ENCODE measurements at places on chromosomes 5 and 9.

DNA sequence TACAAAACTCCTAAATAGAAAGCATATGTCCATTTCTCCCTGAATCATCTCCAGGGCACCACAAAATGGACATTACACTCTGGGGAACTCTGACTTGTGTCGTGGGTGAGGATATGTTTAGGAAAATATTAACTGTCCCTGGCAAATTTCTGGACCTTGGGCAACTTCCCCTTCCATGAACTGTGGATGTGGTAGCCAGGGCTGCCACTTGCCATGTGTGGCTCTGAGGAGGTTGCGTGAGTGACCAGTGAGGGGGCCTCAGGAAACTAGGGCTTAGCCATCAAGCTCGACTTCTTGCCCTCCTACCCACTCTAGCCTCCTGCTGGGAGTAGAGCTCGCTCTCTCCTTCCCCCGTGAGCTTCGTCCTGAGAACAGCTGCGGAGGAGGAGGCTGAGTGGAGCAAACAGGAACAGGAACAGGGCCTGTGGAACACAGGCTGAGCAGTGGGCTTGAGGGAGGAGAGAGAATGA, 13.8 kb upstream of the STC2 start:
- no peak for DNase-seq

- DNase-seq, result no peak
These were observed 13.4 kb downstream of the PCSK5 start for GRCh38 chr9:75903785-75904360.

- no peak for DNase-seq
These were observed 106.9 kb upstream of the ST8SIA4 start for GRCh38 chr5:101009758-101010519.

- peak; percentile 57 for DNase-seq
These were observed 95.3 kb downstream of the TTLL11 start for GRCh38 chr9:121997791-121998190.

GRCh38 chr5:95770830-95771708, 39.9 kb downstream of the RHOBTB3 start:
- DNase-seq, result no peak

DNA sequence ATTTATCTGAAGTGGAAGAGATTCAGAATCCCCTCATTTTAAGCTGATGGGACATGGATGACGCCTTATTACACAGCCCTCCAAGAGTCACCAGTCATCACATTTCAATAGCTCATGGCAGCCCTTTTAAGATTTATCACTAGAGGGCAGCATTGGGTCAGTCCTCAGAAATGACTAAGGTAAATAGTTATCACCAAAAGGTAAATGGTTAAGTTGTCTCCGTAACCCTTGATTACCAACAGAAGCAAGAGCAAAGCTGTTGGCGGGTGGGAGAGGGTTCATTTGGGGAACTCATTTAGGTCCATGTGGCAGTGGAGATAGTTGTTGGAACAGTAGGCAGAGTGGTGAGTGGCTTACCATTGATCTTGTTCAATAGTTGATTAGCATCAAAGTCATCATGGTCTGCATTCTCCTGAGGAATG, 12.0 kb upstream of the C9 start:
- DNase-seq, result no peak

- DNase-seq, result no peak
These were observed 147.0 kb downstream of the GABRG2 start for GRCh38 chr5:162214551-162214950.

DNA sequence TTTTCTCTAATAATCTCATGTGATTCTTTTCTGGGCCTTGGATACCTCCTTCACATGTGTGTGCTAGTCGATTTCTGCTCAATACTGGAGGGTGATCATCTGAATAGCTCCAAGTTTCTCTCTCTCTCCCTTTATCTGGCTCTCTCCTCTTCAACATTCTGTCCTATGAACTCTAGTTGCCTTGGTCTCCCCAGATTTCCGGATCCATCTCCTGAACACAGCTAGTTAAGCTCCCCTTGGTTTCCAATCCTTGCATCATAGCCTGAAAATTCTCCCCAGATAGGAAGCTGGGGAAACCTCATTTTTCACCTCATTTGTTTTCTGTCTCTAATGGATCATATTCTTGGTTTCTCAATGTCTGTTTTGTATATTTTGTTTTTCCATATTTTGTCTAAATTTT, 832.3 kb downstream of the MTRR start:
- DNase-seq, result no peak

- DNase-seq, result no peak
These were observed 165.6 kb downstream of the YTHDC2 start for GRCh38 chr5:113678924-113679575.

- no peak for DNase-seq
These were observed 971.1 kb upstream of the COX7C start for GRCh38 chr5:85646641-85647040.

- no peak for DNase-seq
These were observed 19.3 kb downstream of the SEC16A start for GRCh38 chr9:136463578-136463977.

- no peak for DNase-seq
These were observed 18.7 kb downstream of the ADAMTS13 start for GRCh38 chr9:133440874-133441273.

DNA sequence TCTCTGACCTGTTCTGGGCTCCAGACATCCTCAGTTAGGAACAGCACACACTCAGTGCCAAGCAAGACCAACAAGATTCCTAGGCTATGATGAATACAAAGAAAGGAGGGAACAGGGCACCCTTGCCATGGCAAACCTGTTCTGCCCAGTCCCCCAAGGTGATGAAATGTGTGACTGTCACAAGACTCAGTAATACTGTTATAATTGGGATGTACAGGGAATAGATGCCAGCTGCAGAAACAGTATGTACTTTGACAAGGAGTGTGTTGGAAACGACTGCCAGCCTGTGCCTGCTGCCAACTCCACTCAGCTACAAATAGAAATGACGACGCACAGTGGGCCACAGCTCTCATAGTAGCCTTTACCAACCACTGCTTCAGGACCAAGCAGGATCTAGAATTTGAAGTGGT, 453.0 kb downstream of the EFNA5 start:
- DNase-seq, result peak; percentile 46

DNA sequence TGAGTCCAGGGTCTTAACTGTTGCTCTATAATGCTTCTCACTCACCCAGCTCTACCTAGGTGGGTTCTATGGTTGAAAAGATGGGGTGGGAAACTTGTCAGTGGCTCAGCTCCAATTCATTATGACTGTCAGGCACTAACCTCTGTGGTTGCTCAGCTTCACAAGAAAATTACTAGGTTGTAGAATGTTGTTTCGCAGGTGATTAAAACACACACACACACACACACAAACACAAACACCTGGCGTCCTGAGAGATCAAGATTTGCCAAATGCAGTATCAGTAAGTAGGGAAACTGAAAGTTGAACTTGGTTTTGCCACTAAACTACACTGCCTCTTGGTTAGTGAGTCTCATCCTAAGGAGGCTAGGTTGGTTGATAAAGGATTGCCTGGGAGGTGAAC, 2.8 kb downstream of the MCCC2 start:
- no peak for DNase-seq

DNA sequence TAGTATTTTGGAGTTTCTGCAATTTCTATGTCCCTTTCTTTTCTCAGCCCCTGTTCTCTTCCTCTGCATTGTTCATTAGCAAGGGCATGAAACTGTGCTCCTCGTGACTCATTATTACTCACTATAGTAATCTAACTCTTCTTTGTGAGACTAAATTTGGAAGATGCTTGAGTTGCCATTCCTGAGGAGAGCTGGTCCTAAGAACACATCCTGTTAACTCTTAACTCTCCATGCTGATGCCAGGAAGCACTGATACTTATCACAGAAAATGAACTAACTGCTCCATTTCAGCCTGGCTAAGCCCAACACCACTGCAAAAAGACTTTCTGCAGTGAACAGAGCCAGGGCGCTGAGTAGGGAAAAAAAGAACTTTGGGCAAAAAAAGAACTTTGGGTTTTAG, 10.6 kb upstream of the CSNK1A1 start:
- no peak for DNase-seq

DNA sequence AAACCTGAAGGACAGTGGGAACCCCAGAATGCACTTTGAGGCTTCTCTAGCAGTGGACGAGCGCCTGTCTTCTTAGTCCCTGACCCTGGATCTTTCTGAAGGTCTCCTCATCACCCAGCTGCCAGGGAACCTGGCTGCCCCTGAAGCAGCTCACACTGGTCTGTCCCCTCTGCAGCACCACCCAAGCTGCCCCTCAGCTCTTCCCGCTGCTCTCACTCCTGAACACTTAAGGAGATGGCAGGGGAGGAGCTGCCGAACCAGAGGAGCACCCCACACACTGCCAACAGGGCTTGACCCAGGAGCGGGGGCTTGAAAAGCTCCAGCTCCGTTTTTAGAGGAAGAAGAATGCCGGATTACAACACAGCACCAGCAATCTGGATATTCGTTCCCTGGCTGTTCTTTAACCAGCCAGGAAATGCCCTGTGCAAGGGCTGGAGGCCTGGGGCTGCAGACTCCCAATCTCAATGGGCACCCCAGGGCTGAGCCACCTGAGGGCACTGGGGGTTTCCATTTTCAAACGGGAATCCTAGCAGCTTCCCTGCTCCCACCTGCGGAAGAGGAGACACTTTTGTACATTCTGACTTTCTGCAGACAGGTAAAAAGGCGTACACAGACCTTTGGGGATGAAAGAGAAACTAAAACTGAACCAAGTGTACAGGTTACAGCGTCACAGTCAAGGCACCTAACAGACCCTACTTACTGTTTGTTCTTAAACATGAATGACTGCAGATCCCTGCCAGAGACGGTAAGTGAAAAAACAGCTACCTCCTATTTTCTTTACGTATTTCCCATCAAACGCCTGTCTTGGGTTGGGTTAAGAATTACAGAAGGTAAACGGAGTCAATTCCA, 36.3 kb downstream of the GOLM1 start:
- DNase-seq, result no peak

GRCh38 chr5:77255617-77256016, 45.1 kb downstream of the PDE8B start:
- DNase-seq, result no peak

DNA sequence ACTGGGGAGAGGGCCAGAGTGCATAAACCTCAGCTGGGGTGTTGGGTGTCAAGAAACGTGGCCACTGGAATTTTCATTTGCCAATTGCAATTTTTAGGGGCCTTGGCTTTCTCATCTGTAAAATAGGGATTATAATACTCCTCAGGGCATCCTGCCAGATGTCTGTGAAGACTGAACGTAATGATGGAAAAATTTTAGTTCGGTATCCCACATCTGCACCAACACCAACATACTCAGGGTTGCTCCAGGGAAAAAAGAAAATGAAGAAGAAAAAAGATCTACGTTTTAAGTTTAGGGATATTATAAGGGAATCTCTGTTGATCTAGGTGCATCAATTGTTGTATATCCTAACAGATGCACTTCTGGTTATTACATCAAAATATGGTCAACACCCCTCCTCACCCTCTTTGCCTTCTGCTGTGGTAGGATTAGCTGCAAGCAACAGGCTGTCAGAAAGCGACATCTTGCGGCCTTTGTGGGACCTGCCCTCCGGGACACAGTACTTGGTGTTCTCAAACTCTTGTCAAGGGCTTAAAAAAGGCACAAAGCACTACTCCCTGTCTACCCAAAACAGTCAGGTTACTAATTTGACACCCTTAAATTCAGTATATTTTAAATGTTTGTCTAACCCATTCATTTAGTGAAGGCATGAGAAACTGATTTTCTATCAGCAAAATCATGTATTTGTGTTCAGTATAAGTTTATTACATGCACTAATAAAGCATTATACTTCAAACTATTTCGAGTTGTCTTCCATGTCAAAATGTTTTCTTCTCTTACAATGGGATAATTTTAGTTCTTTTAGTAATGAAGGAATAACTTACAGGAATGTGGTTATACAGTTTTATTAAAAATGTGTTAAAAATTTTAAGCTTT, 8.3 kb upstream of the TBC1D2 start:
- peak; percentile 79 for DNase-seq

GRCh38 chr5:76525956-76526355, 97.2 kb downstream of the F2RL2 start:
- no peak for DNase-seq

GRCh38 chr5:60209146-60209840, 315.8 kb upstream of the PDE4D start:
- no peak for DNase-seq

DNA sequence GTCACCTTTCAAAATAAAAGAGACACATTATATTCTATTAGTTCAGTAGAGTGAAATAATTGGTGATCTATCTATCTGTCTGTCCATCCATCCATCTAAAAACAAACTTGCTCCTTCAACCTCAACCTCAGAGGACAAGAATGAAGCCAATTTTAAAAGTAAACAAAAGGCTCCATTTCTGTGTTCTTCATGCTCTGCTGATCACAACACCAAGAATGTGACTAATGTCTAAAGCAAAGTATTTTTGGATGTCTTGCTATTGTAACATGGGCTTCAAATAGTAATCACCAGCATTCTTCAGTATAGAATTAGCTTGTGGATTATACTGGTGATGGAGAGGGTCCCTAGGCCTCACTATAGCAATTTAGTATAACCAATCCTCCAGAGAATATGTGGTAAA, 1304.4 kb downstream of the MAT2B start:
- DNase-seq, result no peak

GRCh38 chr5:152488869-152489268, 83.8 kb upstream of the NMUR2 start:
- DNase-seq, result no peak

DNA sequence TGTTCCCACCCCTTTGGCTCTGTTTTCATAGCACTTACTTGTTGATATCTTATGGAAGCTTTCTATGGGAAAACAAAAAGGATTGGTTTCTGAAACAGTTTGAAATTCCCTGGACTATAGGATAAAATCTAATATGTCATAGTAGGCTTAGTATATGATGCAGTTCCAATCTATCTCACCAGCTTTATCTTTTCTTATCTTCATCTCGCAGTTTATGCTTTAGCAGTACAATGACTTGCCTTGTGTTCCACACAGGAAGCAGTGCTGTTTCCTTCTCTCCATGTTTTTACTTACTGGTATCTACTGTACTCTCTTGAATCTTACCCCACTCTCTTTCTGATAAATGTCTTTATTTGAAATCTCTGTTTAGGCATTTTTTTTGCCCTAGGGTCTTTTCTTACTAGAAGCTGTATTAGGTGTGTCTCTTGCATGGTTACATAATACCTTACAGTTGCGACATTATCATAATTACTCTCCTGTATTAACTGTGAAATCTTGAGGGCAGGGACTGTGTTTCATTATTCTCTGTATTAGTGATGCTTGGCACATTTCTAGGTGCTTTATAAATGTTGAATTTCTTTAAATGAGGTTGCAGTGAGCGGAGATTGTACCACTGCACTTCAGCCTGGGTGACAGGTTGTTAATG, 76.3 kb downstream of the FOCAD start:
- no peak for DNase-seq

DNA sequence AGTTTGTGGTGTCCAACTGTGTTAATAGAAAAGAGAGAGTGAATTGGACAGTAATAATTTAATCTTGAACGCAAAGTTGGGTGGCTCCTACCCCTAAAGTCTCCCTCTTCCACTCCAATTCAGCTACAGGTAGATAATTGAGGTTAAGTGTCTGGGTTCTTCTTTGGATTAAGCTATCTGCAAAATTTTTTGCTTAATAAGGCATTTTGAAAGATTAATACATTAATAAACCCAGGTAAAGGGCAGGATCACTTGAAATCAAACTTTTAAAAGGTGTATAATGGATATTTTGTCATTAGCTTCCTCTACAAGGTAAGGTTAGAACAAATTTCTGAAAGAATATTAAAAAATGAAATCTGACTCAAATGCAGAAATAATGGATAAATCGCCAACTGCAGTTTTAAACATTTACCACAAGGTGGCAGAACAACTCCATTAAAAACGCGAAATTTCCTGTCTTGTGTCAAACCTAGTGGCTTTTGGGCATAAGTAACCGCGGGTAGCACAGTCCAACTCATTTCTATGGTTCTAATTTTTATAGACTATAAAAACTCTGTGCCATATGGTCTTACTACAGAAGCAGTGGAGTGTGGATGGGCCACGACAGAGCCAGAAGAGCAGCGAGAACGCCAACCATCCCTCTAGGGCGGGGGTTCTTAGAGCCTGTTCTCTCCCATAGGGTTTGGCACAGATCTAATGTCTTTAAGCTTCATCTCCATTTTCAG, 276.5 kb downstream of the ARHGEF28 start:
- no peak for DNase-seq
